ENCODE measurements at places on chromosomes 2 and 18. TPM values are rescaled to one million over a fixed set of nuclear protein-coding genes. Genes with fewer than 3 reads are reported as not detected.

GRCh38 chr18:26869640-26870039 is 4.1 kb upstream of the AQP4 start:
- DNase-seq: no peak

ARHGAP25 gene
- polyA plus RNA-seq: 5.9 TPM

FAM110C gene
- polyA plus RNA-seq: 13.4 TPM

DNA sequence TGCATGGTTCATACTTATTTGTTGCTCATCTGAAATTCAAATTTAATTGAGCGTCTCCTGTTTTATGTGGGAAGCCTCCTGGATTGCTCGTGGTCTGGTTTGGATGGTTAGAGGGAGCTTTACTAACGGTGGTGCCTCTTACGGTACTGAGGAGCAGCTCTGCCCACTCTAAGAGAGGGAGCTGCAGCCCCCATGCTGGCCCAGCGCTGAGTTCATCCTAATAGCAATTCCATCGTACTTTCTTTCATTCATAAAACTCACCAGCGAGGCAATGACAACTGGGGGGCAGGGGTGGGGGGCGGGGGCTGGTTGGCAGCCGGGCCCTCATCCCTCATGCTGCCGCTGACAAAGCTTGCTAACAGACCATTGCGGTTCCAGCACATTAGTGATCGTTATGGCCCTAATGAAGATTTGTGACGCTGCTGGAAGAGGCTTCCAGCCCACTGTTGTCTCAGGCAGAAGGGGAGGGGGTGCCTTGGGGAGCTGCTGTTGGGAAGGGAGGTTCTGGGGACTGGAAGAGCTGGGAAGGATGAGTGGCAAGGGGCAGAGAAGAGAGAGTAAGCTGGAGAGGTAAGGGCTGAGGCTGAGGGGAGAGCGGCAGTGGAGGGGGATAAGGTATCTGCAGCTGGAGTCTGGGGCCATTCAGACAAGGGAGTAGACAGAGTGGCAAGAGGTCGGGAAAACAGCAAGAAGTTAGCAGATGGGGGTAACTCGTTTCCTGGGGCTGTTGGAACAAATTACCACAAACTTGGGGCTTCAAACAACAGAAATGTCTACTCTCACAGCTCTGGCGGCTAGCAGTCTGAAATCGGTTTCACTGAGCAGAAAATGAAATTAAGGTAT is 238.1 kb downstream of the LPIN1 start:
- DNase-seq: no peak

DNA sequence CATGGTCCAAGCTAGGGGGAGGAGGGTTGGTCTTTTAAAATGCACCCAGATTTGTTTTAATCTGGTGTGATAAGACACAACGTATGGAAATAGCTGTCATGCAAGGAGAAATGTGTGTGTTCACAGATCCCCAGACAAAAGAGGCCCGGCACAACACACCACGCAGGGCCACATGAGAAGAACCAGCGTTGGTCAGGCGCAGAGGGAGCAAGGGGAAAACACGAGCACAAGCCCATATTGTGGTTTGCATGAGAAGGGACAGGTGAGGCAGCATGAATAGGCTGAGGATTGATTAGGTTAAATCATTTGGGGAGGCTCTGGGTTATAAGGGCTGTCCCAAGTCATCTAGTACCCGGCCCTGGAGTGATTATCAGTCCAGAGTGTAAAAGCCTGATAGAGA is 272.5 kb upstream of the NCKAP5 start:
- DNase-seq: no peak

DNA sequence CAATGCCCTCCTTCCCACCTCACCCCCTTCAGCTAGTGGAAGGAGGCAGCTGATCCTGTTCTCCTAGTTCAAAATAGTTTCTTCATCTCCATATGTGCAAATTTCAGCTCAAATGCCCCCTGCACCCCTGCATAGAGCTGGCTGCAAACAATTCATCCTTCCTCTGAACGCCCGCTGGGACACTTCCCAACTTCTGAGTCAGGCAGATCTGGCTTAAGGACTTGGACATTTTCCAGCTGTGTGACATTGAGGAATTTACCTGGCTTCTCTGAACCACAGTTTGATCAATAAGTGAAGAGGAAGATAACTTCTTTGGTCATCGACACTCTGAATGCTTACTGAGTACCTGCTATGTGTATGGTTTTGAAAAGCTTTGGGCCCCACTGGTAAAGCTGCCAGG is 23.5 kb downstream of the PTGR3 start:
- no peak for DNase-seq

NCOA1 gene
- polyA plus RNA-seq: 44.6 TPM

SPOPL gene
- 30.3 TPM for polyA plus RNA-seq

KATNAL2 gene
- 10.5 TPM for polyA plus RNA-seq

GRCh38 chr2:10019602-10020400 is 23.5 kb upstream of the KLF11 start:
- DNase-seq: no peak

DNA sequence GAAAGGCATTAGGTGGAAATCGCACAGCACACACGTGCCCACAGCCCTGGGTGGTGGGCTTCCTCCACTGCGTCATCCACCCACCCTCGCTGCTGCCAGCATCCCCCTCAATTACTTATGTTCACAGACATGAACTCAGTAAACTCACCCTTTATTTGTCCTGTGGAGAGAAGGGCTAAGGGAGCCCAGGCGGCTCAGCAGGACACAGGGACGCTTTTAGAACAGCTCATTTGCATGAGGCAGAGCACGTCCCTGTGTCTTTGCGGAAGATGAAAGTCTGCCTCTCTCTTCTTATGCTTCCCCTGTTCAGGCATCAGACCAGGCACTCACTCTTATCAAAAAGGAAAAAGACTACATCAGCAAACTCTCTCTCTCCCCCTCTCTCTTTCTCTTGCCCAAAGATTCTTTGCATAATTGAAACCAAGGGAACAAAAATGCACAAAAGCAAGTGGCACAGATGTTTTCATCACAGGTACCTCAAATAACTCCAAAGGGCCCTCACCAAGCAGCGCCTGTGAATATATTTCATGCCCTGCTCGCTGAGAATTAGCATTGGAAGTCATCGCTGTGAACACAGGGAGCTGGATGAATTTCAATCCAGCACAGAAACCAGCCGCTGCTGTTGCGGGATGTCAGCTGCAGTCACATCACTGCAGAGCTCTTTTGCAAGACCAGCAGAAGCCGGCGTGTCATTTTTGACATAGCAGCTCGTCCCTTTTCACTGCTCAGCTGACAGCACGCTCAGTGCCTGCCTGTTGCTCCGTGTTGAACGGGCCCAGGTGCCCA is 376.3 kb upstream of the MYT1L start:
- DNase-seq: no peak

DNA sequence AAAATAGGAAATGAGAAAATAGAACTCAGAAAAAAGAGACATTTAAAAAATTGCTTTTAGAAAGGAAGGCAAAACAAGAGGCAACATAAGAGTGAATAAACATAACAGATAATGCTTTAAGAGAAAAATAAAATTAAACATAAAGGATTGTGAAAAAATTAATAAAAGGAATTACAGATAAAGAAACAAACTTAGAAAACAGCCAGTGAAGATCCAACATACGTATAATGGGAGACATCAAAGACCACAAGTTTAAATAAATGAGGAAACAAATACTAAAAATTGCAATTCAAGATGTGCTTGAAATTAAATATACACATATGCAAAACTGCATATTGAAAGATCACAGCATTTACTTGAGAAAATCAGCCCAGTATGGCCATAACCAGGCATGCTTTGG is 448.9 kb downstream of the NBAS start:
- DNase-seq: no peak

DNA sequence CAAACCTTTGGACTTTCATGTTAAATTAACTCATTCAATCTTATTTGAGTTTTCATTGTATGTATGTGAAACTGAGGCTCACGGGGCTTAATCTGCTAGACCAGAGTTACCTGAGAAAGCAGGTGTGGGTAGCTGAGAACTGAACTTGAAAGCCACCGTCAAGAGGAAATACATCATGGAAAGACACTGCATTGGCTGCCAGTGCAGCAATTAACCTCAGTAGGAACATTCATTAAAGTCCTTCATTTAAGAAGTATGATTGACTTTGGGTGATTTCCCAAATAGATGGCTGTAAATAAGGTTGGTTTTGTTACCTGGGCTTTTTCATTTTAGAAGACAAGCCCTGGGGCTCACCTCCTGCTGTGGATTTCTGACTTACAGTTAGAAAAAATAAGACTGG is 36.5 kb upstream of the MGAT5 start:
- DNase-seq: no peak

DNA sequence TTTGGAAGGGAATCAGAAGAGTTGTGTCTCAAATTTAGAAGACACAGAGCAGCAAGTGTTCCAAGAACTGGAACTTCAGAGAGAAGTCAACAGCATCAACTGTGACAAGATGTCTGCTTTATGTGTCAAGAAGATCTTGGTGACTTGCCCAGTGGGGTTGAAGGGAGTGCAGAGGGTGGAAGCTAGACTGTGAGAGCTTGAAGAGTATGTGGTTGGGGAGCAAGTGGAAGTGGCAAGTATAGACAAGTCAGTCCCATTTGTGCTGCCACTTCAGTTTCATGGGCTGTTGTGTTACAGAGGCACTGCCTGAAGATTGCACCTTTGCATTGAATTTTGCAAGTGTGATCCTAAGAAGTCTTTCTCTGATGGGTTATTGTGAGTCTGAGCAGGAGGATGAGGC is 68.7 kb upstream of the MC2R start:
- no peak for DNase-seq

- DNase-seq: no peak
Measured at GRCh38 chr2:136085453-136086209, 32.3 kb downstream of the CXCR4 start.

Measured in renal cortex interstitium (tissue), 15 donors.